ENCODE measurements at places on chromosomes 2 and 18. TPM values are rescaled to one million over a fixed set of nuclear protein-coding genes. Genes with fewer than 3 reads are reported as not detected.

GRCh38 chr2:208031608-208032019 is 6.3 kb upstream of the PLEKHM3 start:
- H3K4me3 ChIP-seq: no peak overlapping the region
- H3K27me3 ChIP-seq: no peaks in the 10 kb centered on the region
- H3K4me1 ChIP-seq: no peaks in the 10 kb centered on the region
- H3K36me3 ChIP-seq: no peaks in the 10 kb centered on the region

DNA sequence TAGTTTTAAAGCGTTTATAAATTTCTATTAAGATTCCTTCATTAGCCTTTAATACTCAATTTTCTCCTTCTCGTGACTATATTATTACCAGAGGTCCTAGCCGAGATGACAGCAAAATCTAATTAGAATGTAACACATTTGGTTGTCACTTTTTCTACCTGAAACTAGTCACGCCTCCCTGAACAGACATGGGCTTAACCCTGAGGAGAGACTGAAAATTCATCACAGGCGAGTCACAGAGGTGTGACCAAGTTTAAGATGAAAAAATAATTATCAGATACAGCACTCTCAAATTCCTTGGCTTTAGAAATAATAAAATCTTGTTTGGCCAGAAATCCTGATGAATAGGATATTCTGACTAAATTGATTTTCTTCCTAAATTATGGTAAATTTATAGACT is 834.4 kb upstream of the SLC39A10 start:
- H3K4me1 ChIP-seq: no peaks in the 10 kb centered on the region
- H3K36me3 ChIP-seq: no peaks in the 10 kb centered on the region
- H3K27me3 ChIP-seq: no peaks in the 10 kb centered on the region
- H3K4me3 ChIP-seq: no peak overlapping the region
- DNase-seq: no peak

CCDC68 gene
- 0.87 TPM for total RNA-seq

- H3K36me3 ChIP-seq: no peaks in the 10 kb centered on the region
- no peaks in the 10 kb centered on the region for H3K27me3 ChIP-seq
- H3K4me1 ChIP-seq: no peaks in the 10 kb centered on the region
- H3K27ac ChIP-seq: no peak overlapping the region
These were observed 1.1 kb upstream of the SLC14A1 start for GRCh38 chr18:45722899-45723298.

ARHGEF4 gene
- total RNA-seq: 10.3 TPM

DNA sequence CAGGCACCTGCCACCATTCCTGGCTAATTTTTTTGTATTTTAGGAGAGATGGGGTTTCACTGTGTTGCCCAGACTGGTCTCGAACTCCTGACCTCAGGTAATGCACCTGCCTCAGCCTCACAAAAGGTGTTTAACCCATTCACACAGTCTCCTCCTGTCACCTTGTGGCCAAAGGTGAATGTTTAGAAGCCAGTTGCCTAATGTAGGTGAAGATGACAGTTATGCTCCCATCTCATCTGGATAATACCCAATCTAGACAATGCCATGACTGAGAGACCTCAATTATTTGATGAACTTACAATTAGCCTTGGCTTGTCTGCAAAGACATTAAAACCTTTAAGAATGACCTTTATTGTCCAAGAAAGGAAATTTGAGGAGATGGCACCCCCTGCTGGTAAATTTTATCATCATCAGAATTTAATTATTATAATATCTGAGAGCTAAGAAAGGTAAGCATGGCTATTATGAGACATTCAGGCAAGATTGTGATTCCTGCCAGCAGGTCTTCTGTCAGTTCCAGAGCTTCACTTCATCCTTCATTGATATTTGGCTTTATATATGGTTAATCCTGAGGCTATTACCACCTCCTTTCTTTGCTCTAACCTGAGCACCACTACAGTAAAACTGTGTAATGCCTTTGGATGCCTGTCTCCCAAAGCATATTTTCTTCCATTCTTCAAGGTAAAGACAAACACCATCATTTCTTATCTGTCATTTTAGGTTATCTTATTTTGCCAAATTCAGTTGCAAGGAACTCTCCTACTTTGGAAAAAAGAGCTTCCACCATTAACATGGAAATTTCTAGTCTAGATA is 117.6 kb downstream of the FAM124B start:
- H3K27ac ChIP-seq: no peak overlapping the region
- no peaks in the 10 kb centered on the region for H3K36me3 ChIP-seq
- H3K4me3 ChIP-seq: no peak overlapping the region
- no peaks in the 10 kb centered on the region for H3K27me3 ChIP-seq

TUBB8B gene
- total RNA-seq: 1.4 TPM

- H3K36me3 ChIP-seq: no peaks in the 10 kb centered on the region
- no peak for DNase-seq
- H3K27ac ChIP-seq: no peak overlapping the region
- H3K4me1 ChIP-seq: peaks cover 17% of the 10 kb centered on the region
These were observed 195.9 kb upstream of the TCF4 start for GRCh38 chr18:55783921-55784320.

- H3K27ac ChIP-seq: peak overlapping the region; percentile 99
- peak overlapping the region; percentile 99 for H3K4me3 ChIP-seq
- DNase-seq: peak; percentile 43
- peaks cover 22% of the 10 kb centered on the region for H3K27me3 ChIP-seq
- H3K36me3 ChIP-seq: peaks cover 34% of the 10 kb centered on the region
- H3K4me1 ChIP-seq: peaks cover 57% of the 10 kb centered on the region
These were observed 625 bp downstream of the ARPC2 start for GRCh38 chr2:218217360-218218267.

KIF1A gene
- total RNA-seq: 52.2 TPM

- no peaks in the 10 kb centered on the region for H3K27me3 ChIP-seq
- DNase-seq: no peak
- no peak overlapping the region for H3K27ac ChIP-seq
- no peaks in the 10 kb centered on the region for H3K36me3 ChIP-seq
These were observed 8.2 kb upstream of the TTC21B start for GRCh38 chr2:165961818-165962217.

RUFY4 gene
- total RNA-seq: not detected

GRCh38 chr2:65278531-65278981 is 50.9 kb downstream of the ACTR2 start:
- H3K27me3 ChIP-seq: peaks cover 4% of the 10 kb centered on the region
- peaks cover 33% of the 10 kb centered on the region for H3K4me1 ChIP-seq
- peak overlapping the region; percentile 1 for H3K27ac ChIP-seq
- peak overlapping the region; percentile 43 for H3K4me3 ChIP-seq
- no peaks in the 10 kb centered on the region for H3K36me3 ChIP-seq

- no peaks in the 10 kb centered on the region for H3K4me1 ChIP-seq
- no peak overlapping the region for H3K4me3 ChIP-seq
- no peaks in the 10 kb centered on the region for H3K36me3 ChIP-seq
- no peak overlapping the region for H3K27ac ChIP-seq
- no peak for DNase-seq
- no peaks in the 10 kb centered on the region for H3K27me3 ChIP-seq
These were observed 61.4 kb downstream of the QPCT start for GRCh38 chr2:37405781-37406180.

GRCh38 chr2:217293046-217293445 is 433.2 kb upstream of the TNP1 start:
- no peak for DNase-seq
- no peak overlapping the region for H3K4me3 ChIP-seq
- H3K36me3 ChIP-seq: peaks cover 6% of the 10 kb centered on the region
- no peak overlapping the region for H3K27ac ChIP-seq

- H3K27me3 ChIP-seq: peaks cover 8% of the 10 kb centered on the region
- peaks cover 60% of the 10 kb centered on the region for H3K4me1 ChIP-seq
- no peak for DNase-seq
- H3K4me3 ChIP-seq: peak overlapping the region; percentile 100
- H3K27ac ChIP-seq: peak overlapping the region; percentile 79
These were observed 1.7 kb downstream of the SEPTIN2 start for GRCh38 chr2:241317391-241317790.

DSC3 gene
- total RNA-seq: 0.87 TPM

CD207 gene
- total RNA-seq: 0.74 TPM

Data from endothelial cell (in vitro differentiated cells).